ENCODE measurements at places on chromosomes 2 and 18. TPM values are rescaled to one million over a fixed set of nuclear protein-coding genes. Genes with fewer than 3 reads are reported as not detected.
A peak's percentile ranks its signal among the peaks of the same experiment; 100 is the strongest.

- no peak for DNase-seq
These were observed 24.4 kb downstream of the RDH14 start for GRCh38 chr2:18536100-18536499.

DNA sequence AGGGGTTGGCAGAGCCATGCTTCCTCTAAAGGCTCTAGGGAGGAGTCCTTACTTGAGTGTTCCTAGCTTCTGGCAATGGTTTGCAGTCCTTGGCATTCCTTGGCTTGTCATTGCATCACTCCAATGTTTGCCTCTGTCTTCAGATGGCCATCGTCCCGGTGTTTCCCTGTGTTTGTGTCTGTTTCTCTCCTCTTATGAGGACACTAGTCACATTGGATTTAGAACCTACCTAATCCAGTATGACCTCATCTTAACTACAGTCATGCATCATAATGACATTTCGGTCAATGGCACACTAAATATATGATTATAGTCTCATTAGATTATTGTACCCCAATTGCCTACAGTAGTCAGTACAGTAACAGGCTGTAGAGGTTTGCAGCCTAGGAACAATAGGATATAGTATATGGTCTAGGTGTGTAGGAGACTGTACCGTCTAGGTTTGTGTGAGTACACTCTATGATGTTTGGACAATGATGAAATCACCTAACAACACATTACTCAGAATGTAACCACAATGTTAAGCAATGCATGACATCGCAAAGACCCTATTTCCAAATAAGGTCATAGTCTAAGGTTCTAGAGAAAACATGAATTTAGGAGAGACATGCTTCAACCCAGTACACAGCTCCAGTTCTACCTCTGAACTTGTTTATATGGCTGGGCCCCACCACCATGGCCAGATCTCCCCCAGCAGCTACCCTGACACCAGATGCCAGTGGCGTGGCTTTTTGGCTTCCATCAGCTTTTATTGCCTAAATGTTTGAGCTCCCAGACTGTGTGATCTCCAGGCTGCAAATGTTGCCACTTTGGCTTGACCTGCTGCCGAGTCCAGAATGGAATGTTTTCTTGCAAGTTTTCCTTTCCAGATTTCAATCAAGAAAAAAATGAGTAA lies 22.1 kb downstream of the SRD5A2 start:
- no peak for DNase-seq

- no peak for DNase-seq
These were observed 420.6 kb upstream of the UBE2E3 start for GRCh38 chr2:180559771-180560170.

DNA sequence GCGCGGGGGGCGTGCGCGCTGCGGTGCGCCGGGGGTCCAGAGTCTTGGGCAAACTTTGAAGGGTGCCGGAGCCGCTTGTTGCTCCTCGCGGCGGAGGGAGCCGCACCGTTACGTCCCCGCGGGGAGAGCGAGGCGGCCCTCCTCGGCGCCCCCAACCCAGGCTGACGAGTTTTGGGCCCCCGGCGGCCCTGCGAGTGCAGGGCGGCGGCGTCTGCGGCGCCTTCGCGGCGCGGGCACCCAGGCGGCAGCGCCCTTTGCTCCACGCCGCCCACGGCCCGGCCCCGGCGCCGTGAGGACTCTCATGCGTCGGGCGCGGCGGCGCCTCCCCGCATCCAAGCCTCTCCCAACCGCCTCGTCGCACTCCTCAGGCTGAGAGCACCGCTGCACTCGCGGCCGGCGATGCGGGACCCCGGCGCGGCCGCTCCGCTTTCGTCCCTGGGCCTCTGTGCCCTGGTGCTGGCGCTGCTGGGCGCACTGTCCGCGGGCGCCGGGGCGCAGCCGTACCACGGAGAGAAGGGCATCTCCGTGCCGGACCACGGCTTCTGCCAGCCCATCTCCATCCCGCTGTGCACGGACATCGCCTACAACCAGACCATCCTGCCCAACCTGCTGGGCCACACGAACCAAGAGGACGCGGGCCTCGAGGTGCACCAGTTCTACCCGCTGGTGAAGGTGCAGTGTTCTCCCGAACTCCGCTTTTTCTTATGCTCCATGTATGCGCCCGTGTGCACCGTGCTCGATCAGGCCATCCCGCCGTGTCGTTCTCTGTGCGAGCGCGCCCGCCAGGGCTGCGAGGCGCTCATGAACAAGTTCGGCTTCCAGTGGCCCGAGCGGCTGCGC lies 814 bp downstream of the FZD7 start:
- DNase-seq = peak; percentile 27

Gene CPS1
- total RNA-seq = 1.4 TPM

- no peak for DNase-seq
These were observed 99.5 kb upstream of the RNF152 start for GRCh38 chr18:61992285-61992684.

- DNase-seq = no peak
These were observed 57.0 kb upstream of the SCN1A start for GRCh38 chr2:166184789-166185188.

DNA sequence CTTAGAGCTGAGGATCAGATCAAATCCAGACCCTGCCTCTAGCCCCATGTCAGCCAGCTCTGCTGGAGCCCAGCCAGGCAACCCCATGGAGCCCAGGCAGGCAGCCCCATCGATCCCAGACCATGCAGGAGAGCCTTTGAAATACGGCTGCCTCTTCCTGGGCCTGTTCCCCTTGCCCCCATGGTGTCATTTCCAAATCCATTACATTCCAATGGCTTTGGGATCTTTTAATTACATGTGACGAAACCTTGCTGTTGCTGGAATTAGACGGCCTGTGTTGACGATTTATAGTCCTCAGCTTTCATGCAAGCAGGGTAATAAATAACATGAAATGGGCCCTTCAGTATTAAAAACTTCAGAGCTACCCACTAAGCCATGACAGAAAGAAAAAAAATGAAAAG lies 75.8 kb upstream of the SLC14A2 start:
- DNase-seq = no peak

GRCh38 chr2:127185093-127185492 lies 35.0 kb downstream of the CYP27C1 start:
- DNase-seq = no peak

DNA sequence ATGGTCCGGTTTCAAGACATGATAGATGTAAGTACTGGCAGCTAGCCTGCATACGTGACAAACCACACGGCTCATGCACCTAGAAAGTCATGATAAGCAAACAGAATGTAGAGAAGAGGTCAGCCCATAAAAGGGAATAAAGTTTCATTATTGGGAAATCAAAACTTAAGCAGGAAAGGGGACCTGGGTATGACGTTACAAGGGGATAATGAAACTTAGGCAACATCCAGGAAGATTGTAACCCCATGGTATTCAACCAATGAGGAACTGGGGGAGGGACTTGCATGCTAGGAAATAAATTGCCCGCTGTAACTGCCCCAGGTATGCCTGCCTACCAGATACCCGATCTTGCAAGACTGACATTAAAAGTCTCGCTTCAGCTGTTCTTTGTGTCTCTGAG lies 1679.0 kb downstream of the SUCLG1 start:
- no peak for DNase-seq

Gene C2orf66
- 0.39 TPM for total RNA-seq

Gene POTEI
- total RNA-seq = not detected

Gene NDUFAF7
- 23.8 TPM for total RNA-seq

DNA sequence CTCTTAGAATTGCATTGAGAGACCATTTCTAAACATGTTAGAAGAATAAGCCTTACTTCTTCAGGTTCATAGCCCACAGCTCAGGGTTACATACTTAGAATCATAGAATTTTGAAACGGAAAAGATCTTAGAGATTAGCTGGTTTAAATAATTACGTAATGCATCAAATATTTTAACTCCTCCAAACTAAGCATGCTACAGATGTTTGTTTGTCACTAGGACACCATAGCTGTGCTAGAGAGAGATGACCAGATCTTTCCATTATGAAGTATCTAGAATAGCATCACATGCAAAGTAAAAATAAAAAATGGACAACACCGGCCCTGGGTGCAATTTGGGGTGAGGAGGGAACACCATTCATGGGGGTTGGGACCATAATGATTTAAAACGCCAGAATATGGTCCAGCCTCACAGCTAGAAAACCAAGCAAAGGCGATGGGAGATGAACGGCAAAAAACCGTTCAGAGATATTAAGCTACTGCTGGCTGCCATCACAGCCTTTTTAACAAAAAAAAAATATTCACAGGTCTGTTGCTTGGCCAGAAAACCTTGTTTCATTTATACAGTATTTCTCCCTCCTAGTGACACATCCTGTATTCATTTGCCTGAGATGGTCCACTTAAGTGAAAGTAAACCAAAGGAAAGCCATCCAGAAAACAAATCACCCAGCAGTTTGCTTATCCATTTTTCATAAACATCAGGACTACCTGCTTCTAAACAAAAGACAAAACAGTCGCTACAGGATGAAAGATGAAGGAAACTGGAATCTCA lies 94.2 kb downstream of the EPHA4 start:
- DNase-seq = no peak

All from adrenal gland (tissue), 19 donors.